ENCODE measurements at places on chromosomes 13 and 19. TPM values are rescaled to one million over a fixed set of nuclear protein-coding genes. Genes with fewer than 3 reads are reported as not detected.

ERICH4 gene
- polyA plus RNA-seq: not detected

JUND gene
- polyA plus RNA-seq: 65.8 TPM

SIGLEC5 gene
- polyA plus RNA-seq: not detected

NKPD1 gene
- 0.01 TPM for polyA plus RNA-seq

NEK5 gene
- 0.03 TPM for polyA plus RNA-seq
